SK-MEL-5 (cell line): ENCODE measurements at places on chromosomes 2 and 18.

DNA sequence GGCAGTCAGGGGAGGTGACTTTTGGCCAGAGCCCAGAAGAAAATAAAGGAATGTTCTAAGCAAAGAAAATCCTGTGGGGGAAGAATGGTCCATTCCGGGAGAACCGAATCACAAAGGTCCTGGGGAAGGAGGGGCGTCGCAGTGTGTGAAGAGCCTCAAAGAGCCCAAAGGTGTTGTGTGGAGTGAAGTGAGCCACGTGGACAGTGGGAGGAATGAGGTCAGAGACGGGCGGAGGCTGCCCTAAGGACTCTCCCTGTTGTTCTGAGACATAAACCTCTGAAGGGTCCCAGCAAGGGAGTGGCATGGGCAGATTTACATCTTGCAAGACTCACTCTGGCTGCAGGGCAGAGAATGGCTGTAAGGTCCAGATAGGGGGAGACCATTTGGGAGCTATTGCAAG lies 91.3 kb upstream of the SEC11C start:
- no peak for DNase-seq

GRCh38 chr2:113132414-113133021 lies 5.1 kb downstream of the IL1RN start:
- DNase-seq = no peak

GRCh38 chr2:231065966-231066365 lies 9.3 kb downstream of the PSMD1 start:
- DNase-seq = no peak

DNA sequence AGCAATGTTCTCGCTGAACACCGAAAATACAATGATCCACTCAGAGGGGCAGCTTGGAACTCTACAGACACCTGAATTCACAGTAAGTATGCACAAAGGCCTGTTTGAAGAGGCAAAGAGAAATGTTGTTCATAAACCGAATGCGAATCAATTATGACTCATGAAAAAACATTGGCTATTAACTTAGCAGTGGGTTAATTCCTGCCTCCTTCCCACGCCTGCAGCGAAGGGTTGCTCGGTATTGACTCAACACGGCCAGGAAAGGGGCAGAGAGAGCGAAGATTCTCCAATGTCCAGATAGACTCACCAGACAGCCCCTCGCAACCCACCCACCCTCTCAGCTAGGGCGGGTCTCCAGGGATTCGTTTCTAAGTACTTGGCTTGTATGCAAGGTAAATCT lies 9.4 kb downstream of the CRACDL start:
- no peak for DNase-seq

DNA sequence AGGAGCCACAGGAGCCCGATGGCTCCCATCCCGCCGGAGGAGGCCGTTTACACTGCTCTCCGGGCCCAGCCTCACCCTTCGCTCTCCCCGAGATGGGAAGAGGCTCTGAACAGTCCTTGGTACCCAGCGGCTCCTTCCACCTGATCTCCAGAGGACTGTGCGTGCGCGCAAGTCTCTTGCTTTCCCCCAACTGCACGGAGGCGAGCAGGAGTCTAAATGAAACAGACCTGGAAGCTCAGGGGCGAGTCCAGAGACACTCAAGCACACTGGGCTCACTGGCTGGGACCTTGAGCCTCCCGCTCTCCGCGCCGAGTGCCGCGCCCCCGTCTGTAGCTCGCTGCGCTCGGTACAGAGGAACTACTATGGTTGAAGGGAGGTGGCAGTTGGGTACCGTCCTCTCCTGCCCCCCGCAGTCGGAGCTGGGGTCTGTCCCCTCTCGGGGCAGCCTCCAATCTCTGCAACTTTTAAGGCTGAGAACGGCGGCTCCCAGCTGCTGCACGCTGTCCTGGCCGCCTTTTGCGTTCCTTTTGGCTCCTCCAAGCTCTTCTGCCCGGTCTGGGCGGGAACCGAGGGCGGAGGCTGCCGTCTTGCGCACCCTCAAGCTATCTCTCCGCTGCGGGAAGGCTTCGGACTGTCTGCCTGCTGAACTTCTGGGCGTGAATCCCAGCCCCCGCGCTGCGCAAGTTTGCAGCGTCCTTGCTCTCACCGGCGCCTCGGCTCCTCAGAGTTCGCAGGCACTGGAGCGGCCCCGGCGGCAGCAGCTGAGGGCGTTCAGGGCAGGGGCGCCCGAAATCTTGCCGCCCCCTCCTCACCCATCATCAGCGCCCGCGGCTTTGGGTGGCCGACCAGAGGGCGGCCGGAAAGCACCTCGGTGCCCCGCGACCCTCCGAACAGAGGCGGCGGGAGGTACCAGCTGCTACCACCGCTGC lies 491 bp downstream of the ALK start:
- peak; percentile 29 for DNase-seq

- peak; percentile 26 for DNase-seq
Measured at GRCh38 chr2:176136374-176137251, 7.1 kb downstream of the HOXD8 start.

GRCh38 chr2:28981016-28981441 lies at the start of gene TOGARAM2:
TOGARAM2 (plus strand) TSS chr2:28981298; CDS start chr2:28994835, 13,537 bp downstream.
- DNase-seq = no peak

GRCh38 chr2:63058921-63059792 lies 8.5 kb downstream of the OTX1 start:
- DNase-seq = no peak

DNA sequence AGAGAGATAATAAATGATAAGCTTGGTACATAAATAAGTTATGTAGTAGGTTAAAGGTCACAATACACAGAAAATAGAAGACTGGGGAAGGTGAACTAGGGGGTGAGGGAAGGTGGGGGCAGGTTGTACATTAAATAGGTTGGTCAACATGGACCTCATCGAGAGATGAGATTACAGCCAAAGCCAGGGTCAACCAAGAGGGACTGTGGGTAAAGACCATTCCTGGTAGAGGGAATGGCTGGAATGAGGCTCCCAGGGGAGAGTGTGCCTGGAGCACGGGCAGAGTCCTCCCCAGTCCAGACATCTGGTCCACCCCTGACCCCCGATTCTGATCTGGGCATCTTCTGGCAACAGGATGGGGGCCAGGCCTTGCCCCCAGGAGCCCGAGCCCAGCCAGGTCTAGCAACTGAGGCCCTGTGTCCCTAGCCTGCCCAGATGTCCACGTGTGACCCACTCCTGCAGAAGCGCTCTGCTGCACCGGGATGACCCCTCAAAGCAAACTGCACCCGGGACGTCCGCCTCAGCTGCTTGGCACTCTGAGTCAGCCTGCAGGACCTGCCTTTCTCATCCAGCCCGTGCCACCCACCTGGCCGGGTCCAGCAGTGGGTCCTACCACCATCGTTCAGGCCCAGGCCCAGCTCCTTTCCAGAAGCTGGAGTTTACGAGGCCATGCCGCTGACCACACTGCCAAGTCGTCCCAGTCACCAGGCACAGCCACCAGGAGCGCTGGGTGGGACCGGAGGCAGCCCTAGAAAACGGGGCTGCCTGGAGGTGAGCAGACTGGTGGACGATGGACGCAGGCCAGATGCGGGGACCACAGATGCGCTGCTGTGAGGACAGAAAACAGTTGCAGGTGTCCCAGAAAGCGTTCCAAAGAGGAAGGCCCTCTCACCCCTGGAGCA lies 56.2 kb upstream of the ID2 start:
- DNase-seq = no peak
